ENCODE measurements at places on chromosomes 4 and X. TPM values are rescaled to one million over a fixed set of nuclear protein-coding genes. Genes with fewer than 3 reads are reported as not detected.

GRCh38 chr4:121015421-121015820 lies 56.9 kb downstream of the NDNF start:
- DNase-seq = no peak

DNA sequence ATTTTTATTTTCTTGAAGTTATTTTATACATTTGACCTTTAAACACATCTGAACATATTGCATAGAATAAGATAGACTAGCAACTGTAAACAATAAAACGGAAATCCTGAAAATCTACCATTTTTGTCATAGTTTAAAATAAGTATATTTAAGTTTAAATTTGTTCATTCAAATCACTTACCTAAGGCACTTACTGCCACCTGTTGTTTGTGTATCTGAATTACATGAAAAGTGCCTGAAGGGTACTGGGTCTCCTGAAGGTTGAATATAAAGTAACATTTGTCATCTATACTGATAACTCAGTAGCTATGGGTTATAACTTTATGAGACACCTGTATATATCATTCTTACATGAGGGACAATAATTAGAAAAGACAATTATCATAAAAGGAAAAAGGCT lies 38.6 kb downstream of the TRPC5 start:
- DNase-seq = no peak

The PPP2R2C gene
- 0.13 TPM for total RNA-seq

DNA sequence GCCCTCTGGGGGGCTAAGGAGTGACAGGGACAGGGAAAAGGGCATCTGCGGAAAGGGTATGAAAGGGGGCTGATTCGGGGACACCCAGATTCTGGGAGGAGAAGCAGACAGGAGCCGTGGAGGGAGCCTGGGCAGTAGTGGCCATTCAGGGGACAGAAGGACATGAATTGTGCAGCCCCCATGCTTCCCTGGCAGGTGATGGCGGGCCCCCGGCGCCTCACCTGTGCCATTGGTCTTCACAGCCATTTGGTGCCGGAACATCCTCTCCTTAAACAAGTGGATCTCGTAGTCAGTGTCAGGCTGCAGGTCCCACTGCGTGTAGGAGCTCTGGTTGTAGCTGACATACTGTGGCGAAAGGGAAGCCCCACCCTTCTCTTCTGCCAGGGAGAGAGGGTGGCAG lies 21.9 kb downstream of the L1CAM start:
- no peak for DNase-seq

The AKAP17A gene
- total RNA-seq = 35.6 TPM

The TLR2 gene
- 5.0 TPM for total RNA-seq

The F9 gene
- total RNA-seq = 380 TPM

GRCh38 chr4:71338846-71339593 lies at the start of gene SLC4A4:
TSS of gene SLC4A4 (plus strand) at chr4:71339020.
- no peak for DNase-seq

GRCh38 chr4:3481783-3482393 lies 18.8 kb downstream of the DOK7 start:
- DNase-seq = no peak

Data from left lobe of liver (tissue), 2 donors.